Psoas muscle (tissue), 8 donors: ENCODE measurements at places on chromosomes 13 and 19. TPM values are rescaled to one million over a fixed set of nuclear protein-coding genes. Genes with fewer than 3 reads are reported as not detected.

DNA sequence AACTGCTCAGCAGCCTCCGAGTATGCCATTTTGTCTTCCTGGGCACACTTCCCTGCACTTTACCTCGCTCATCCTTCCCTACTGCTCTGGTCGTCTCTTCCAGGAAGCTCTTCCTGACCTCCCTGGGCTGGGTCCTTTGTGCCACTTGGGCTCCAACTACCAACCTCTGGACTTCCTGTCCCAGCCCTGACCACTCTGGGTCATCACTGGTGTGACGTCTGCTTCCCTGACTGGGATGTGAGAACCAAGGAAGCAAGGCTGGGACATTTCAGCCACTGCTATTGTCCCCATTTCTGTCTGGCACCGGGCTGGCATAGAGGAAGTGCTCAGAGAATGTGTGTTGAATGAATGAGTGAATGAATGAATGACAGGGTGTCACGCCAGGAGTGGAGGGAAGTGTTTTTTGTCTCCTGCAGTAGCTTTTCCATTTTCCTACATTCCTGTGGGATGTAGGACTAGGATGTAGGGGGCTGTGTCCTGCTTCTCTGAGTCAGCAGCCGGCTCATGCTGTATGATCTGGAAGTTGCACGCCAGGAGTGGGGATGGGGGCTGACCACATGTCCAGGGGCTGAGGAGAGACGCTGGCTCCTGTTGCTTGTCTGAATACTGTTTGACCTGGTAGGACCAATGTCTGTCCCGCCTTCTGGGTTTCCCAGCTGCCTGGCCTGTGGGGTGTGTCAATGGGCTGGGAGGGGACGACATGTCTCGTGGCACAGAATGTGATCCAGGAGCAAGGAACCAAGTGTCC is 14.7 kb downstream of the NOVA2 start:
- no peak overlapping the region for H3K27ac ChIP-seq
- no peak overlapping the region for H3K4me3 ChIP-seq
- DNase-seq = no peak

DNA sequence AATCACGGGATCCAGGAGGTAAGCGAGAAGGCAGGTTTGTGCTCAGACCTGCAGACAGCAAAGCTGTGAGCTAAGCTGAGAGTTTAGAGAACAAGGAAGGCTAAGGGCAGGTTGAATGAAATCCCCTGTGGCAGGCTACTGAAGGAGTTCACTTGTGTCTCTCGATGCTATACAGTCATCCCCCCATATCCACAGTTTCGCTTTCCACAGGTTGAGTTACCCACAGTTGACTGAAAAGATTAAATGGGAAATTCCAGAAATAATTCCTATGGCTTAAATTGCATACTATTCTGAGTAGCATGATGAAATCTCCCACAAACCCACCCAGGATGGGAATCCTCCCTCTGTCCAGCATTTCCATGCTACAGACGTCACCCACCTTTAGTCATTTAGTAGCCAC is 49.6 kb downstream of the ABCC4 start:
- H3K27me3 ChIP-seq = no peaks in the 10 kb centered on the region
- DNase-seq = no peak
- no peak overlapping the region for H3K4me3 ChIP-seq

DNA sequence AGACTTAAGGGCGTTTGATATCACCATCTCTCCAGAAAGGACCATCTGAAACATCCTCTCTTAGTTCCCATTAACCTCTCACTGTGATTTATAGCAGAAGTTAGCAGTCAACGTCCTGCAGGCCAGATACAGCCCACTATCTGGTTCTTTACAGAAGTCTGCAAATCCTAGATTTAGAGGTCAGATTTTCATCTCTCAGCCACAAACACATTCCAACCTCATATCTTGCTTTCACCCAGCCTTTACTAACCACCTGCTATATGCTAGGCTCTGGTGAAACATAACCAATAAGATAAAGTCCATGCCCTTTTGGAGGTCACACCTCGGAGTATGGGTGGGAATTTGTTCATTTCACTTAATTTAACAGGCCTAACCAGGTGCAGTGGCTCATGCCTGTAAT is 76.8 kb upstream of the CACNA1A start:
- DNase-seq = no peak
- H3K27ac ChIP-seq = no peak overlapping the region
- H3K4me1 ChIP-seq = no peaks in the 10 kb centered on the region
- no peaks in the 10 kb centered on the region for H3K36me3 ChIP-seq
- H3K27me3 ChIP-seq = no peaks in the 10 kb centered on the region
- H3K4me3 ChIP-seq = no peak overlapping the region

DNA sequence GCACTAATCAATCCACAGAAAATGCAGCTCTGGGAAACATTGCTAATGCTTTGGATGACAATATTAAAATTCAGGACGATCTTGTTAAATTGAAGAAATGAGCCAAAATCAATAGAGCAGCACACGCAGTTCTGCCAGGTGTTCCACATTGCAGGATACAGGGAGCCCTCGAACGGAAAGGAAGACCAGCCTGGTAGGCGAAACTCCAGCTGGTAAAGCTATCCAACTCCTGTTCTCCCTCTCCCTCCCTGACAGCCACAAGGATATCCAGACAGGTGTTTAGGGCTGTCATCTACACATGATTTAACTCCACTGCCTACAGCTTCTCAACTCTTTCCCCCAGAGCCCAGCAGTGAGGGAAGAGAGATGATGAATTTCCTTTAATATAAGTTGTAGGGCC is 67.7 kb downstream of the EPSTI1 start:
- no peak overlapping the region for H3K27ac ChIP-seq
- no peaks in the 10 kb centered on the region for H3K36me3 ChIP-seq
- no peaks in the 10 kb centered on the region for H3K27me3 ChIP-seq

DNA sequence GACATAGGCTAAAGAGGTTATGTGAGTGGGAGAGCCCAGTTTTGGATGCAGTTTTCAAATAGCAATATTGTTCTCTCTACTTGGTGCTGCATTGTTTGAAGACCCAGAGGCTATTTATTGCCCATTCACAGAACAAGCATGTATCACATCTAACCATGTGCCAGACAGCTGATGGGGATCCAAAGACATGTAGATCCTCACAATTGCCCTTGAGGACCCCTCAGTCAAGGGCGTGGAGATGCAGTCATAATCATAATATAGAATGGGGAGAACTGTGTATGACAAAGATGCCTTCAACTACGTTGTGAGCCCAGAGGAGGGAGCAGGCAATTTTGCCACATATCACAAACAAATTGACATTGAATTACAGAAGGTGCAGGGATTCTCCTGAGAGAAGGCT is 70.5 kb downstream of the NHLRC3 start:
- no peak for DNase-seq
- H3K4me1 ChIP-seq = no peaks in the 10 kb centered on the region
- no peaks in the 10 kb centered on the region for H3K36me3 ChIP-seq
- no peak overlapping the region for H3K4me3 ChIP-seq
- no peaks in the 10 kb centered on the region for H3K27me3 ChIP-seq
- H3K27ac ChIP-seq = no peak overlapping the region

Gene SIGLEC9
- 0.24 TPM for polyA plus RNA-seq

Gene CAMSAP3
- 0.03 TPM for polyA plus RNA-seq

Gene B3GNT3
- not detected for polyA plus RNA-seq

Gene CCDC194
- polyA plus RNA-seq = not detected

Gene CAPN12
- 0.27 TPM for polyA plus RNA-seq

Gene TNFSF13B
- 0.27 TPM for polyA plus RNA-seq
